ENCODE measurements at places on chromosomes 7 and 10.

DNA sequence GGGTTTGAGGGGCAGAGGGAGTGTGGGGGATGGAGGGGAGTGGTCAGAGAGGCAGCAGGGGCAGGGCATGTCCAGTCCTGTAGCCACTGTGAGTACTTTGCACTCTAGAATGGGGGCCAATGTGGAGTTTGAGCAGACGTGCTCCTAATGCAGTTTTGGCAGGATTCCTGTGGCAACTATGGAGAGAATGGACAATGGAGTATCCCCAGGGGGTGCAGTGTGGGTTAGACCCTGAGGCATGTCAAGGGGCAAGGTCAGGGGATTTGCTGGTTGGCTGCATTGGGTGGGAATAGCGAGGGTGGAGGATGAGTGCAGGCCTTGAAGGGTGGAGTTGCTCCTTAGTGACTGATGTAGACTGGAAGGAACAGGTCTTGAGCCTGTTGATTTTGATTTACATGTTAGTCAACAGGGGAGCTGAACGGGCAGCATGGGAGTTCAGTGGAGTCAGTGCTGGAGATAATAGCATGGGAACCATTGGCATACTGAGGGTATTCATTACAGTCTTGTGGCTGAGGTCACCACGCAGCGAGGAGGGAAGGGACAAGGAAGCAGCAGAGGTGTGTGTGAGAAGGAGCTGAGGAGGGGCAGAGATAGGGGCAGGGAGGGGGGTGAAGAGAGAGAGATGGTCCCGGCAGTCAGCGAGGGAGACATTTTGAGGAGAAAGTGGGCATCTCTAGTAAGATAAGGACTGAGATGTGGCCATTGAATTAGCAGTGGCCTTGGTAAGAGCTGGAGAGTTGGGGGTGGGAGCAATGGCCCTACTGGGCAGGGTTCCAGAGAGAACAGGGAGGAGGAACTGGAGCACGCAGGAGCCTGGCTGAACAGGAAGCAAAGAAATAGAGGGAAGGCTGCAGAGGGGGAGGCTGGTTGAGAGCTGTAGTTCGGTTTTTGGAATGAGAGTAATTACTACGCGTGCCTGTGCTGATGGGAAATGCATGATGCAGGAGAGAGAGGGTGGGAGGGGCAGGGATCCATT is 112.7 kb downstream of the CCNY start:
- DNase-seq = no peak

GRCh38 chr7:115748123-115748738 is 282.3 kb downstream of the TFEC start:
- peak; percentile 49 for DNase-seq

DNA sequence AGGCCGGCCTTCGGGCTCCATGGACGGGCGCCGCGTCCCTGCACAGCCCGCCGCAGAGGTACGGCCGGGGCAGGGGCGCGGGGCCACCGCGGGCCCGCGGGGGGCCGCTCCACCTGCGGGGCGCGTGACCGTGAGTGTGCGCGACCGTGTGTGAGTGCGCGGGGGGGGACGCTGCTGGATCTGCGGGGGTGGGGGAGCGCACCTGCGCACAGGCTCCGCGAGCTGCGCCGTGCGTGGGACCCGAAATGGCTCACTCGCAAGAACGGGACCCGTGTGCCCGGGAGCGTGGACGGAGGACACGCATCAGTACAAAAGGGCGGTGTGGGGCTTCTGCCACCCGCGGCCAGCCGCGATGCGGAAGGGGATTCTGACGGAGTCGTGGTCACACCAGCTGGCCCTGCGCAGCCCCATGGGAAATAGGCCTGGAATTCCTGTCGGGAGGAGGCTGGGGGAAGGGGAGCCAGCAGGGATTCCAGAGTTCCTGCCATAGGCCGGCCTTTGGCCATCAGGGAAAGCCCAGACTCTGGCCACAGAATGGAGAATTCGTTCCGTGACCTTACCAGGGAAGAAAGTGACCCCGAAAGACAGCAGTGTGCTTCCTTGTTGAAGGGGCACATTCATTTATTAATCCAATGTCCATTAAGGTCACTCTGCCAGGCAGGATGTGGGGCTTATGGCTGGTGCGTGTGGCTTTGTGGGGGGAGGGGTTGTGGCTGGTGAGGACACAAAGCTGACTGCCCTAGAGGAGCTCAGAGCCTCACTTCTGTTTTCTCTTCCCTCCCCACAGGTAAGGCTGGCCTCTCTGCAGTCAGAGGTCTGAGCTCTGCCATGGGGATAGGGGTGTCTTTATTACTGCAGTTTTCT is 494 bp downstream of the REPIN1 start:
- DNase-seq = peak; percentile 15

DNA sequence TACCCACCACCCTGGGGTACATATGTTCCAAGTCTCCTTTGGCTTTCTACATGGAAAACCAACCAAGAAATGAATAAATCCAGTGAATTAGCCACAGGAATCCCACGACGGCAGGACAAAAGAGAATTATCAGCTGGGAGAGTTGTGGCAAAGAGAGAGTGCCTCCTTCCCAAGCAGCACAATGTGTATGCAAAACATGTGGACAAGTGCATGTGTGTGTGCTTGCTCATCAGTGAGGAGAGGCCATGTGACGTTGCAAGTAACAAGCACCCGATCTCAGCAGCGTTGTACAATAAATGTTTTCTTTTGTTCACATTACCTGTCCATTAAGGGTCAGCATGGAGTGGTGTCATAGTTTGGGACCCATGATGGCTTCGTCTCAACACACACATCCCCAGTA is 50.0 kb upstream of the EMX2 start:
- DNase-seq = no peak

DNA sequence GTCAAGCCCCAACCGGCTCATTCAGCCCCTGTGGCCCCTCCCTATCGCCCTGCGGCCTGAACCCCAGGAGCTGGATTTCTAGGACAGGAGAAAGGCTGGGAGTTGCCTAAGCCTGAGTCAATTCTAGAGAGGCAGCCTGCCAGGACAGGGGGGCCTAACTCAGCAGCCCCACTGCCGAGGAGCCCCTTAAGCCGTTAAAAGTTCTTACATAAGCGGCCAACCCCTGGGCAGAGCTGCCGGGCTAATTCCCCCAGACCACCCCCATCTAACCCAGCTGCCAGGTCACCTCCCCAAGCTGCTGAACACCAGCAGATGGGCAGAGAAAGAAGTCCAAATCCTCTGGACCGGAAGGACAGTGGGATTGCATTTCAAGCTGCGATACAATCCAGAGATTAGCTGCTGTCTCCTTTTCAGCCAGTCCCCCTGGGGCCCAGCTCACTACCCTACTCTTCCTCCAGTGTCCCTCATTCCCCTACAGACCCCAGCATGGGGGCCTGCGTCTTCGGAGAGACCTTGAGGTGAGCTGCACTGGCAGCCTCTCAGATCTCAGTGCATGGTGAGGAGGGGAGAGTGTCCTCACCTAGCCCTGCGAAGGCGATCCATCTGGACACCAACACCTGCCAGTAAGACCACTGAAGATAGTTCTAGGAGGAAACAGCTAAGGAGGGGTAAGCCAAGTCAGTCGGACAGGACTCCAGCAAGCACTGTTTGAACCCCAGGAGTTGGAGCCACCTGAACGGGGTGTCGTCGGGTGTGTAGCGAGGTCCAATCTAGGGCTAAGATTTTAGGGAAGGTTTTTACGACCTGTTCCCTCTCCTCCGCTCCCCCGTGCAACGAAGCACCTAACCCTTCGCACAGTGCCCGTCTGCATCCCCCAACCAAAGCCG is 830 bp downstream of the IMPDH1 start:
- DNase-seq = no peak

DNA sequence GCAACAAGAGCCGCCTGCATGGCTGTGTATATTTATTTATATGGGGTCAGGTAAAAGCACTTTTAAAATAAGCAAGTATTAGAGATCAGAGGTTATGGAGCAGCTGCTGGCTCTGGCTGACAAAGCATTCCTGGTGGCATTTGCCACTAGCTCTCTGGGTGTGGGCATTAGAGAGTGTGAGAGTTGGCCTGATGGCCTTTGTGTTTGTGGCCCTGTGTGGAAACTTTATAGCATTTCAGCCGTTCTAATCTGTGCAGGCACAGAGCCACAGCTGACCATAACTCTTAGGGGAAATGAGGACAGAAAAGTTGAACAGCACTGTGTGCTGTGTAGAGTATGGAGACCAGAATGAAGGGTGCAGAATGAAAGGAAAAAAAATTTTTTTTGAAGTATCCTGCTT is 118.9 kb downstream of the AUTS2 start:
- no peak for DNase-seq

- no peak for DNase-seq
These were observed 102.5 kb upstream of the CCDC6 start for GRCh38 chr10:60008816-60009215.

DNA sequence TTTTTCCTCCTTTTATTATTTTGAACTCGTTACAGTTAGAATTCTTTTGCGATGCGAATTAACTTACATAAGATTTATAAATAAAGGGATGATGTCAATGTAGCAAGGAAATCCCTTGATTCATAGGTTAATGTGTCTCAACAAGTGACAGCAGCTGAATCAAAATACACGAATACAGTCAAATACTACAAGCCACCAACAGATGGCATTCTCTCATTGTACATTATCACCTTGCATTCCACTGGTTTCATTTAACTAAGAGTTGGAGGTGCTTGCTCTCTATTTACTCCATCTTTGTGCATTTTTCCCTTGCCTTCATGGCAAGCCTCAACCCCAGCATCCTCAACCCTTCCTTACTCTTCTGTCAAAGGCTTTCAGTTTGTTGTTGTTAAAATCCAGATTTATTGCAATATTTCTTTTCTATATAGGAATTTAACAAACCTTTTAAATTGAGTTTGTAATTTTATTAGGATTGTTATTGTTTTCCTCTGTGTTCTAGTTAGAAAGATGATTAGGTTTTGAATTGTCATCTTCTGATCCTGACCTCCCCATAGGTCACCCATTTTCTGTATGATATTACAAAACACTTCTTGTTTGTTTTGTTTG is 78.3 kb downstream of the SLC25A40 start:
- DNase-seq = peak; percentile 83

DNA sequence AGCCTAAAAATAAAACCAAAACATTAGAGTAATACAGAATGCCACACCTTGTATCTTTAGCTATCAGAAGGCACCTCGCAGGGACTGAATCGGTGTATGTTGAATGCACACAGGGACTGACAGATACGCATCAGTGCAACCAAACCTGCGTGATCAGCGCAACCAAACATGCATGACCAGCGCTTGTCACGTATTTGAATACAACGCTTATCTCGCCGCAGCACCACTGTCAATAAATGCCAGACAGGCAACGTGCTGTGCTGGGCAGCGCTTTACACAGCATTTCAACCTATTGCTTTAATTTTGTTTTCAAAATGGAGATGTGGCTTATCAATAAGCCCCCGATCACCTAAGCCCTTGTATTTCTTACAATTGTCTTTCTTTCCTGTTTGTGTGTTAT is 242.4 kb downstream of the SFMBT2 start:
- DNase-seq = no peak

DNA sequence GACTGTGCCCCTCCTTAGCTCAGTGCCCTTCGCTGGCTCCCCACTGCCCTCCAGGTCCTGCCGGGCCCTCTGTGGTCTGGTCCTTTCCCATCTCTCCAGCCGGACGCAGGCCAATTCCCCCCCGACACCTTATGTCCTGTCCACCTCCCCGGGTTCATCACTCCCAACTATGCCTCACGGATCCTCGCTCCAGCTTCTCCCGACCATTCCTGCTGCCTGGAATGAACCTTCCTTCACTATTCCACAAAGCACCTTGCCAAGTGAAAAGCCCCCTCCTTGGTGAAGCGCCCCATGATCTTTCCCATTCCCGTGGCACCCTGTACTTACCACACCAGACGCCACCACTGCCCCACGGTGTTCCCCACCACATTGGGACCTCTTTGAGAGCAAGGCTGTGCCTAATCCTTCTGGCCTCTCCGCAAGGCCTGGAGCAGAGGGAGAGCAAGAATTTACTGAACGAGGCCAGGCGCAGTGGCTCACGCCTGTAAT is 47.2 kb downstream of the TMEM270 start:
- DNase-seq = no peak

DNA sequence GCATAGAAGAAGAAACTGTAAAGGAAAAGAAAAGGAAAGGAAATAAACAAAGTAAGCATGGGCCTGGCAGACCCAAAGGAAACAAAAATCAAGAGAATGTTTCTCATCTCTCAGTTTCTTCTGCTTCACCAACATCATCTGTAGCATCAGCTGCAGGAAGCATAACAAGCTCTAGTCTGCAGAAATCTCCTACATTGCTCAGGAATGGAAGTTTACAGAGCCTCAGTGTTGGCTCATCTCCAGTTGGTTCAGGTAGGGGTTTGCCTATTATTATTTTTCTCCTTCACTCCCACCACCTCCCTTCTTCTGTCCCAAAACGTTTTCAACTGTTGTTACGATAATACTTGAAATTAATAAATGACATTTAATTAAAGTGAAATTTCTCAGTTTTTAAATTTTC is 139.6 kb downstream of the MLLT10 start:
- no peak for DNase-seq

DNA sequence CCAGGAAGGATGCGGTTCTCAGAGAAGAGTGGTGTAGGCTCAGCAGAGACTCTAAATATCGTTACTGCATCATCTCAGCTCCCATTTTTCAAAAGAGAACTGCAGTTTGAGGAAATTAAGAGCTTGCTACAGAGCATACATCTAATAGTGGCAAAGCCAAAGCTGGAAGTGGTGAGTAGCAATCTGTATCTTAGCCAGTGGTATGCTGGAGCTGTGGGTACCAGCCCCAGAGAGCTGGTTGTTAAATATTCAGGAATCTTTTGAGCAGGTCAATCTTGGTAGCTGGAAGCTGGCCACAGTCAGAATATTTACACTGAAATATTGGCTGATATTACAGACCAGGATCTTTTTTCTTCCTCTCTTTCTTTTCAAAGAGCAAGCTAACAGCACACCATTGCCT is 88.4 kb upstream of the STEAP1B start:
- no peak for DNase-seq

GRCh38 chr10:82075605-82076004 is 200.6 kb downstream of the NRG3 start:
- no peak for DNase-seq

- no peak for DNase-seq
These were observed 22.3 kb upstream of the PRRT4 start for GRCh38 chr7:128383776-128384175.

DNA sequence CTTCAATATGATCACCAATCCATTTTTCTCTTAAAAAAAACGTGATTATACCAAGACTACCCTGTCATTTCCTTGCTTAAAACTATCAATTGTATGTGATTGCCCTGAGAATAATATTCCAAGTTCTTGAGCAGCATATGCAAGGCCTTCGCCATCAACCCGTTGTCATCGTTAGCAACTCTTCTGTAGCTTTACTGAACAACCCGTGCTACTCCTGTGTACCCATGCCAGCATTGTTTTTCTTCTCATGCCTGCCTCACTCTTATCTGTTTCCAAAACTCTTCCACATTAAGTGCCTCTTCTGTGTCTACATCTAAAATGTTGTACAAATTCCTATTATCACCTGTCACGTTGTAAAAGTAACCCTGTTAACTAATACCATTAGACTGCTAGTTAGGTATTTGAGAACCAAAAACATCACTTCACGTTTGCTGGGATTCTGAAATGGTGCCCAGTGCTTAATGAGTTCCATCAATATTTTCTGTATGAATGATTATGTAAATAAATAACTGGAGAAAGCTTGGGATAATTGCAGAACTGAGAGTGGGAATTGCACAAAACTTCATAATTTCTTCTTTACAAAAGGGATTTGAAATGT is 10.5 kb downstream of the CAV2 start:
- DNase-seq = no peak

GRCh38 chr7:16916738-16917137 is 35.0 kb upstream of the AGR3 start:
- DNase-seq = no peak
